ENCODE measurements at places on chromosomes 16 and 17. TPM values are rescaled to one million over a fixed set of nuclear protein-coding genes. Genes with fewer than 3 reads are reported as not detected.

Gene PTX4
- not detected for total RNA-seq

Gene CYB5B
- total RNA-seq: 231 TPM

Gene AGRP
- not detected for total RNA-seq

Gene RGS11
- total RNA-seq: 4.7 TPM

Gene IRF8
- total RNA-seq: 0.29 TPM
